ENCODE measurements at places on chromosomes 3 and 15.

DNA sequence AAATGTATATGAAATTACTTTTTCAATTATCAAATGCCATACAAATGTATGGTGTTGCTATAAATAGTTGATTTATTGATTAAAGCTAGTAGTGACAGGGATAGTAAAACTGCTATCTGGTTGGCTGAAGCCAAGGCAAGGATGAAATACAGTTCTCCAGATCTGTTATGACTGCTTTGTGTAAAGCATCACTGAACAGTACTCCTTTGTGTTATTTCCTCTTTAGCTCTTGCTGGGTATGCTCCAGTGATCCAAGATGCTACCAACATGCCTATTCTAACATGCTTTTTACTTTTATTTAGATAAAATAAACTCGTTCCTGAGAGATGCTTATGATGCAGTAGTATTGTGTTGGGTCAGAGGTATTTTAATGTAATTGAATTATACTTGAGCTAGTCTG, 12.4 kb upstream of the UBR1 start:
- no peak for DNase-seq

DNA sequence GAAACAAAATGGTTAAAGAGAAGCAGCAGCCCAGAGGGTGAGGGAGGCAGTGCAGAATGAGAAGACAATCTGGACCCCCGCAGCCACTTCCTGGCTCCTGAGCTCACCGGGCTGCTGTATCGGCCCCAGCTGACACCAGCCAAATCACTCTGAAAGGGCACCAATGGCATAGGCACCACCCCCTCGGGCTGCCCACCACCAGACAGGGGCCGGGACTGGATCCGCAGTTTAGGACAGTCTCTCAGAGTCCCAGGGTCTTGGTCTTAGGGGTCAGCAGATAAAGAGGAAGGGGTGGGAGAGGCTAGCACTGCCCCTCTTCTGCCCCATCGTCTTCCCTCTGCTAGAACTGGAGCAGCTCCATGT, 17.9 kb upstream of the EHD4 start:
- DNase-seq = no peak

DNA sequence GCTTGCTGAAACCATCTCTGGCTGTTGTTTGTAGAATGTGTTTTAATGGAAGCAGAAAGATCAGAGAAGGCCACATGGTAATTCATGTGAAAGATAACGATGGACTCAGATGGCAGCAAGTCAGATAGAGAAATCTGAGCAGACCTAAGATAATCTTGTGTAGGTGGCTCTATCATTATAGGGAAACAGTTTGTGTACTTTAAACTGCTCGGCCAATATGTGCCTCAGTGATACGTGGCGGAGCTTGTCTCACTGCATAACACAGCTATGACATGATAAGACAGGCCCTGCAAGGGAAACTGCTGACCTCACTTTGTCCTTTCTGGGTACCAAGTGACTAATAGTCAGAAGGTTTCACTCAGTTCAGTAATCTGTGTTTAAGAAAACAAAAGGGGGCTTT, 51.0 kb downstream of the MME start:
- no peak for DNase-seq

GRCh38 chr3:81216192-81216591, 545.3 kb downstream of the GBE1 start:
- DNase-seq = no peak

- DNase-seq = no peak
These were observed 31.9 kb upstream of the ZBED2 start for GRCh38 chr3:111627092-111627491.

- no peak for DNase-seq
These were observed 73.0 kb downstream of the NEO1 start for GRCh38 chr15:73125219-73125618.

DNA sequence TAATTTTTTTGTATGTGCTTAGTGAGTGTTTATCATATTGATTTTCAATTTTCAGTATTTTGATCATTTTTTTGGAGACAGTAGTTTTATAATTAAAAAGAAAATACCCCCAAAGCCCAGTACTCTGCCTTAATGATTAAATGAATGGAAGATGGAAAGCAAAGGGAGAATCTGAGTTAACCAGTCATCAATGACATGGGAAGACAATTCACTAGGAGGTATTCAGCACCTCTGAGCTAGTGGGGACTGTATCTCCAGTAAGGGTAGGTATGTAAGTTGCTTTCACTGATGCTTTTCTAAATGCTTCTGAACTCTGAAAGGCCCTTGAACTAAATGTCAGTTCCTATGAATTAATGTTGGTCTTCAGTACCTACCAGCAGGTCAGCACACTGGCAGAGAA, 590.4 kb upstream of the DPPA4 start:
- DNase-seq = no peak

DNA sequence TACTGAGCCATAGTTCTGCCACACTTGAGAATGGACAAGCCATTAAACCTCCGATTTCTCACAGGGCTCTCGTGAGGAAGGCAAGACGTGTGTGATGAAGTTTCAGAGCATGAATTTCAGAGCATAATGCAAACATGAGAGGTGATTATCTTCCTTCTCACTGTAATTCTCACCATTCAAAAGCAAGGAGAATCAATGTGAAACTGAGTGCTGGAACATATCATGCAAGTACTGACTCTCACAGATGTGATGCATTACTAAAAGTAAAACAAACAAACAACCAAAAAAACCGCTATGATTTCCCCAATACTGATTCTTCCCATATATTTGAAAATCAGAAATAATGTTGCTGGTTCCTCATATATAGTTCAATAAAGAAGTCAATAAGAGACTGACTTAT, 23.7 kb downstream of the P3H2 start:
- no peak for DNase-seq

DNA sequence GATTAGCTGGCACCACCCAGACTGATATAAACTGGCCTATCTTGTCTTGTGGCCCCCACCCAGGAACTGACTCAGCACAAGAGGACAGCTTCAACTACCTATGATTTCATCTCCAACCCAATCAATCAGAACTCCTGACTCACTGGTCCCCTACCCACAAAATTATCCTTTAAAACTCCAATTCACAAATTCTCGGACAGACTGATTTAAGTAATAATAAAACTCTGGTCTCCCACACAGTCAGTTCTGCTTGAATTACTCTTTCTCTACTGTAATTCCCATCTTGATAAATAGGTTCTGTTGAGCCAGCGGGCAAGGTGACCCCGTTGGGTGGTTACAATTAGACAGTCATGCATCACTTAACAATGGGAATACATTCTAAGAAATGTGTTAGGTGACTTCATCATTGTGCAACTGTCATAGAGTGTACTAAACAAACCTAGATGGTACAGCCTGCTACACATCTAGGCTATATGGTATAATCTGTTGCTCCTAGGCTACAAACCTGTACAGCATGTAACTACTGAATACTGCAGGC, 48.1 kb upstream of the MAP4 start:
- DNase-seq = no peak

DNA sequence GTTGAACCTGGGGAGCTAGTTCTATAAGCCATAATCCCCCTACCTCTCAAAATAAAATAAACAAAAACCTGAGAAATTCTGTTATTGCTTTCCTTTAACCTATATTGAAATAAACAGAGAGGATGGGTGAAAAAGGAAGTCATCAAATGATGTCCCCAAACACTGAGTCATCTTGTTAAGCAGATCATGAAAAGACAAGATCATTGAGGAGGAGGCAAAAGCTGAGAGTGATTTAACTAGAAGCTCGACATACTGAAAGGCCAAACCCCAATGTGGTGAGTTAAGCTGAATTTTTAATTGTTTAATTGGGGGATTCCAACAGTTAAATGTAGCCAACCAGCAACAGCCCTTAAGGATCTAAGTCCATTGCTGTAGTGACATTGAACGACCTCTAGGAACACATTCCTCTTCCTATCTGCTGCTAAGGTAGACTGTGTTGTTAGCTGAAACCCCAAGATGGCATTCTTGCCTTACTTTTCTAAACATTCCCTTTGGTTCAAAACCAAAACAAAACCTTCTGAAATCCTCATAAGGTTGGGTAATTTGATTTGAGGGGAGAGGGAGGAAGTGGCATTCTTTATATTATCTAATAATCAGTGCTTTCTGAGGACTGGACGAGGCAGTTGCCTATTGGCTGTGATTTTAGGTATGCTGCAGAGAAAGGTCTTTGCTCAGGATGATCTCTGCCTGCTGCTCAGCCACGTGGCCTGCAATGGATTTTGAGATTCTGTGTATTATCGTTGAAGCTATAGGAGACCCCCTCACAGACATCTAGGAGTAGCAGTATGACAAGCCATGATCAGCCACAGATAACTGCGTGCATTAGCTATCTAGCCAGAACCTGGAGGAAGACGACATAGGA, 62.7 kb upstream of the BNIP2 start:
- no peak for DNase-seq

DNA sequence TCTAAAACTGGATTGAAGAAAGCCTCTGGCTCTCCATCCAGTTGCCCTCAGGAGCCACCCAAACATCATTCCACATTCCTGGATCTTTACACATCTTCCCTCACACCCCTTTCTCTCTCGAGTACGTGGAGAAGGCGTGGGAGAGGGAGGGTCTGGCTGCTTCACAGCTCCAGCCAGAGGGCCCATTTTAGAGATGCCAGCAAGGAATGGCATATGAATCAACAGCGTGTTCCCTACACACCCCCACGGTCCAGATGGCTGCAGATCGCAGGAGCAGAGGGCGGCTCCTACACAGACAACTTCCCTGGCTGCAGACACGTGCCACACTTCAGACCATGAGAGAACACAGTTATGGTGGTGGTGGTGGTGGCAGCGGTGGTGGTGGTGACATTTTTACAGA, 280.1 kb downstream of the ERC2 start:
- DNase-seq = no peak

DNA sequence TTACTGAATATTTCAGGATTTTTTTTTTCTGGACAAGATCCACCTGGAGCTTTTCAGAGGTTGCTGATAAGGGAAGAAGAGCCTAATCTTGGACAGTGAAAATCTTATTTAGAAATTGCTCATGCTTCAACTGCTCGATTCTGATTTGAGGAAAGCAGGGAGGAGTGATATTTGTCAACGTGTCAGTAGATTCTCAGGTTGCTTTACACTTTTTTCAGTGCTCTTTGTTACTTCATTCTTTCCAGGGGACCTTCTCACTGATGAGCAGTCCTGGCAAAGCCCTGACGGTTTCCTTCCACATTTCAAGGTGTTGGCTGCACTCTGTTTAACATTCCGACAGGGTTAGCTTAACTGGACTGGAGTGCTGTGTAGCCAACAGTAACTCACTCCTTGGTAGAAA, 24.1 kb upstream of the RARB start:
- no peak for DNase-seq

DNA sequence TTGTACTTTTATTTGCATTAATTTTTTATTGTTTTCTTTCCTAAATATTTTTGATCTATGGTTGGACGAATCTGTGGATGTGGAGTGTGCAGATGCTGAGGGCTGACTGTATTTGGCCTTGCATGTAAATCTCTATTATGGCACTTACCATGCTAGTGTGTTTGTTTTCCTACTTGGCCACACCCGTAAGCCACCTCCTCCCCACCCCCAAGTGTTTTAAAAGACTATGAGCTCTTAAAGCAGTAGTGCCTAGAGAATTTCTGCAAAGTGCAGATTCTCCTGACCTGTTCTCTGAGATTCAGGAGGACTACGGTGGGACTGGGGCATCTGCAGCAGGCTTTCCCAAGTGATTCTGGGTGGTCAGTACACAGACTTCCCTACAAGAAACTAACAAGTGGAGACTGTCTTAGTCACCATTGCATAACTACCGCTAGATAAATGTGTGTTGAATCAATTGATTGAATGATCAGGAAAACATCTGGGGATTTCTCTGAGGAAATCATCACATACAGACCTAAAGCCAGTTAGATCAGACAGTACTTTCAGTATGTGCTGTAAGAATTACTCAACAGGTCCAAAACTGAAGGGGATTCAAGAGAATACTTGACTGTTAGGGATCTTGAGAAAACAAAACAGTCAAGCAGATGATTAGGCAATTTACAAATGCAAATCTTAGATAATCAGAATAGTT, 6.2 kb upstream of the TIPARP start:
- no peak for DNase-seq

GRCh38 chr3:170603770-170604510, 18.1 kb upstream of the SLC7A14 start:
- DNase-seq = no peak

DNA sequence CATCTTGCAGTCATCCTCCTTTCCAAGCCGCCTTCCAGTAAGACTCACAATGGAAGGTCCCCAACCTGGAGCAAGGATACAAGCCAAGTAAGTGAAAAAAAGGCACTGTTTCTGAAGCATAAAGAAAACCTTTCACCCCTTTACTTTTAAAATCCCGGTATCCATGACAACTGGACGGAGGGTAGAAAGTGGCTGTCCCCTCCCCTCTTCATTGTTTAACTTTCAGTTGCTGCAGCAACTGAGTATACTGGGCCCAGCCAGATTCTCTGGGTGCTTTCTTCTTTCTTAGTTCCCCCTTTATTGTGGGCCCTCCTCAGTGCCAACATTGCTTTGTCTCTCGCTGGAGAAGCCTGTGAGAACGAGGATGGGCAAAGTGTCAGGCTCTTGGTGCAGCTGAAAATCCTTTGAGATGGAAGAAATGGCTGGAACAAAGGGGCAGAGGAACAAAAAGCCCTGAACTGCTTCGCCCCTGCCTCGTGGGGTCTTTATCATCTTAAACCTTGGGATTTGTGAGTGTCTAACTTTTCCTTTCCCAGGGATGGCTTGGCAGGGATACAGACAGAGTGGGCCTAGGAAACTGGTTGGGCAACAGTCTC, 224.0 kb upstream of the RGMA start:
- no peak for DNase-seq

DNA sequence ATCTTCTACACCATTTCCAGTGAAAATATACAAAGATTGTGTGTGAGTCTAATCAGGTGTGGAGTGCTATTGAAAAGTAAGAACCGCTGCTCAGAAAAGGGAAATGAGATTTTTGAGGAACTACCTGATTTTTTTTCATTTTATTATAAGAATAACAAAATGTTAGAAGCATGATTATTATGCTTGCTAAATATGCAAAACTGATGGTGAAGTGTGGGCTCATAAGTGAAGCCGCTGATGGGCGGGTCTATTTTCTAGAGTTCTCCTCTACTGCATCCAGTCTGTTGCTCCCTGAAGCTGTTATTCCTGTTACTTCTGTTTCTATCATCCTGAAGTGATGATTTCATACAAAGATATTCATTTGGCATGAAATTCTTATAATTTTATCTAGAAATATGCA, 612.0 kb downstream of the CADM2 start:
- DNase-seq = no peak

DNA sequence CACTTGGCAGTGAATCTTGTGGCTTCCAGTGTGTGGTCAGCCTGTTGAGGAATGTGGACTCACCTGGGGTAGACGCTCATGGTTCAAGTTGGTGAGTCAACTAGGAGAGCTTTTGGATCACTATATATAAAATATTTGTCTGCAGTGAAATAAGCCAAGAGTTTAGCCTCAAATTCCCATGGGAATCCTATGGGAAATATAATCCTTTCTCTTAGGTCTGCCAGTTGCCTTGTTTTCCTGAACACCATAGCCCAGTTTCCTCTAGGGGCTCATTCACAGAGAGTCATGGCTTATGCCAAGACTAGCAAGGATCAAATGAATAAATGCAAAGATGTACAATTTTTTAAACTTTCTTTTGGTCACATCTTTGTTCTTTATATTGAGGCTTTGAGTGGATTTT, 100.1 kb upstream of the NPHP3 start:
- no peak for DNase-seq

- DNase-seq = no peak
These were observed 144.4 kb downstream of the GMNC start for GRCh38 chr3:190718097-190718496.

Data from activated CD4-positive, alpha-beta T cell treated with anti-CD3 and anti-CD28 coated beads for 1 hour (primary cell).